Cortex of kidney (tissue), 1 donor: ENCODE measurements at places on chromosomes 7 and 10.

- no peak for DNase-seq
Measured at GRCh38 chr10:31961277-31962074, 32.8 kb upstream of the ARHGAP12 start.

GRCh38 chr7:129896568-129897382, 56.0 kb downstream of the UBE2H start:
- no peak for DNase-seq

DNA sequence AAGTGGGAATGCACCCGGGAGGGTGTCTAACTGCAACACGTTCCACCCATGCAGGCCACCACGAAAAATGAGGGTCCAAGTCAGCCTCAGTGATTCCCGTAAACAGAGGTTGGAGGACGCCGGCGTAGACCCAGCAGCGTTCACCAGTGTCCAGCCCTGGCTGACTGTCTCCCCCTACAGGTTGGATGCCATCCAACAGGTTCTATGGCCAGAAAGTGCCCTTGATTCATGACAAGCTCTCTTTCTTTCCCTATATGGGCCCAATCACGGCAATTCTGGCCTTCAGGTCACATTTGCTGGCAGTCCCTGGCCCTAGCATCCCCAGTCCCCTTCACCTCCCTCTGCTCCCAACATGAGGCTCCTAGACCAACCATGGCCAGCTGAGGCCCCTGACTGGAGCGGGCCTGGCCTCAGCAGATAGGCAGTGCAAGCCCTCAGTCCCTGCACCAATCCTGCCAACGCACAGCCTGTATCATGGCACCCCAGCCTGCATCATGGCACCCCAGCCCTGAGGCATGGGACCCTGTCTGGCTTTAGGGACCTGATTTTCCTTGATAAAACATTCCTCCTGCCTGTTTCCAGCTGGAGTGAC, 227.4 kb downstream of the GRID1 start:
- no peak for DNase-seq

GRCh38 chr10:130185591-130185990, 49.4 kb downstream of the GLRX3 start:
- no peak for DNase-seq

- no peak for DNase-seq
Measured at GRCh38 chr10:114042895-114043531, 653 bp upstream of the ADRB1 start.
